ENCODE measurements at places on chromosomes 2 and 18.

DNA sequence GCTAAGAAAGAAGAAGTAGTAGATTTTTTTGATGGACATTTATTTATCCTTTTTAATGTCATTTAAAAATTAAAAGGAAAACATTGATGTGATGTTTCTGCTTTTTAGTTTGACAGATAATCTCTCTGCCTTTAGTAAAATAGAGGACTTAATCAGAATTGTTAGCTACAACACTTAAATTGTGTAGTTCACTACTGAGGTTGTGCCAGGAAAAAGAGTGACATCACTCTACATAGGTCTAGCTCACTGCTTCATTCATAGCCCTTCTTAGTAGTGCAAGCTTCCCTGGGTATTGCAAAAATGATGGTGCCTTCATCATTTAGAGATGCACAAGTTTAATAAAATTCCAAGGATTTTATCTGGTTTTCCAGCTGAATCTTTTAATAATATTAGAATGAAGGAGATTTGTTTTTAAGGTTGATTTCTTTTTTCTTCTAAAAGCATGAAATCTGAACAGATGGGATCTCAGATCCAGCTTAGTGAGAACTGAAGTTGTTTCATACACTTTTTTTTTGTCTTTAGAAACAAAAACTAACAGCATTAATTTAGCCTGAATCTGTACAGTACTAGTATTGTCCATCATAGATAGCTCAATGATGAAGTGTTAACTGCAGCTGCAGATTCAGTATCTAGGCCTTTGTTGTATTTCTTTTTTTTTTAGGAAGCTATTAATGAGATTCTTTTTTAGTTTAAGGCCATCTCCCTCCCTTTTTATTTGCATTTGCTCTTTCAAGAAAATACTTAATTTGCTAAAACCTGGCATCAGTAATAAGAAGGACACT lies 20.6 kb upstream of the TMEFF2 start:
- no peak for DNase-seq

GRCh38 chr18:50268022-50268747 lies 1.9 kb upstream of the CFAP53 start:
- DNase-seq = no peak

GRCh38 chr18:57837917-57838548 lies 34.9 kb upstream of the ATP8B1 start:
- no peak for DNase-seq

- no peak for DNase-seq
Observed at GRCh38 chr2:45130736-45131135, 121.5 kb upstream of the SIX2 start.

GRCh38 chr2:99597616-99598015 lies 107.8 kb upstream of the REV1 start:
- no peak for DNase-seq

- DNase-seq = peak; percentile 6
Observed at GRCh38 chr2:140526575-140526974, 1604.2 kb downstream of the LRP1B start.

DNA sequence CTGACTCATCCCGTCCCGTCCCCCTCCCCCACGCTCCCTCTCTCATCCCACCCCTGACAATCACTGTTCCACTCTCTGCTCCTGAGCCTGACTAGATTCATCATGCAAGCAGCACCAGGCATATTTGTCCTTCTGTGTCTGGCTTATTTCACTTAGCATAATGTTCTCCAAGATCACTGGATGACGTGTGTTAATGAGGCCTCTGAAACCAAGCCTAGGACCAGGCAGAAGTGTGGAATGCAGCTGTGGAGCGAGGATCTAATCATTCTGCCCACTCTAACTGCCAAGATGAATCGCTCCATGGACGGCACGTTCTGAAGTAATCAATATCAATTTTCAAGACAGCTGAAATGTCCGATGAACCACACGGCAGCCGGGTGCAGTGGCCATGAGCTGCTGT lies 122.4 kb upstream of the ZNF236 start:
- no peak for DNase-seq

DNA sequence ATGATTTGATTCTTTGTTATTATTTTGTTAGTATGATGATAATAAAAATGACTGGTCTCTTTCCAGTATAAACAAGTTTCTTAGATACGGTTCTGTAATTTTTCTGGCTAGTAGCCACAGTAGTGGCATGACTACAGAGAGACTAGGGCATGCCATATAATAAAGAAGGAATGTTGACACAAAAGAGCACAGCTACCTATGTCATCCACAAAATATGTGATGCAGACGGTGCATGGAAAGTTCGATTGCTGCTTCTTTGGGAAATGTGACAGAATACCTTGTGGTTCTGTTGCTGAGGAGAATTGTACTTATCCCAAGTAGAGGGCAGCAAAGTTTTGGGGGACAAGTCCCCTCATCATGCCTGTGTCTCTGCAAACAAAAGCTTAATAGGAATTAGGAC lies 26.1 kb upstream of the SETBP1 start:
- DNase-seq = peak; percentile 45

GRCh38 chr2:64049633-64050220 lies 30.5 kb upstream of the VPS54 start:
- DNase-seq = peak; percentile 26

- DNase-seq = no peak
Observed at GRCh38 chr2:147033044-147033443, 811.8 kb upstream of the ACVR2A start.

DNA sequence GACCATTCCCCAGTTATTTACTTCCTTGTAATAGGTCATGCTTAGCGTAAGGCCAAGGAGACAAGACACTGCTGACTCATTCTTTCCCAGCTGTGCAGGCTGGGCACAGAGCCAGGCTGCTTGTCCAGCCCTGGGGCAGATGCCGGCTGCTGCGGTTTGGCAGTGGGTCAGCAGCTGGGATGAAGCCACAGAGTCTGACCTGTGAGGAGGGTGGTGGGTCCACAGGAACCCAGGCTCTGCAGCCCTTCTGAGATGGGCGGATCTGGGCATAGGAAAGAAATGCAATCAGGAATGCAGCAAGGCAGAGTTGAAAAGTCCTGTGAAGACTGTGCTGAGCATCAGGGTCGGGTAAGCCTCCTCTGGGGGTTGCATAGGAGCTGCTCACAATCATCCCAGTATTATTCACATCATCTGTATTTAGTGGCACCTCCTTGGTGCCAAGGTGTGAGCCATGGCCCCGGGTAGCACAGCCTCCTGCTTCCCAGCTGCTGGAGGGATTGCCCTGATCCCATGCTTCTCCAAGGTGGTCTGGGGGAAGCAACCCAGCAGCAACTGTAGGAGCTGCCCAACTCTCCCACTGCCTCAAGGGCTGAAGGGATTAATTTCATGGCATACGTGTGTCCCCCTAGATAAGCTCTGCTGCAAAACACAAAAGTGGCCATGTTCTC lies 139.0 kb downstream of the DDX1 start:
- peak; percentile 52 for DNase-seq

GRCh38 chr18:77671456-77672167 lies 422.0 kb downstream of the GALR1 start:
- DNase-seq = no peak

DNA sequence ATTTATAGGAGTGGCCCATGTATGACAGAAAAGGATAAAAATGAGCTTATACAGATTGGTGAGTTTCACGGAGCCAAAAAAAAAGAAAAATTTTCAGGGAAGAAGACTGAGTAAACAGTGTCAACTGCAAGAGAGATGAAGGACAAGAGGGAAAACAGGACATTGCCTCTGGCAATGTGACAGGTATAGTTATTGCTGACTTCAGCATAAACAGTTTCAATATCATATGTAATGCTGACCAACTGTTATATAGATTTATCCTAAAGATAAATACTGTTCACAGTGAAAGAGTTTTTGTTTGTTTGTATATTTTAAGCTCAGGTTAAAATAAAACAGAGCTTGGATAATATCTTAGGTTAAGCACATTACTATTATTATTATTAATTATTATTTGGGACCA lies 98.0 kb upstream of the FSIP2 start:
- no peak for DNase-seq

DNA sequence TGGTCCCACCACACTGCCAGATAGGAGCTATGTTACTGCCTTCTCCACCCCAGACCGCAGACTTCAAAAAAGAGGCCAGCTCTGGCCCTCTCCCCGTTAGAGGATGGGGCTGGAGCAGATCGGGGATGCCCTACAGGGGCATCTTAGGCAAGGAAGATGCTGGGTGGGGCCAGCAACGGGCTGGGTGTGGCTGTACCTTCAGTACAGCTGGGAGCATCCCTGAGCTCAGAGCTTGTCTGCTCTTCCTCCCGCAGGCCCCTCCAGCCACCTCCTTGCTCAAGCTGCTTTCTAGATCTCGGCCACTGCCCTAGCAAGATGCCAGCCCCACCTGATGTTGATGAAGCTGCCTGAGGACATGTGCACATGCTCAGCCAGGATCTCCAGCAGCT lies 9.8 kb downstream of the PTPRN start:
- DNase-seq = no peak

DNA sequence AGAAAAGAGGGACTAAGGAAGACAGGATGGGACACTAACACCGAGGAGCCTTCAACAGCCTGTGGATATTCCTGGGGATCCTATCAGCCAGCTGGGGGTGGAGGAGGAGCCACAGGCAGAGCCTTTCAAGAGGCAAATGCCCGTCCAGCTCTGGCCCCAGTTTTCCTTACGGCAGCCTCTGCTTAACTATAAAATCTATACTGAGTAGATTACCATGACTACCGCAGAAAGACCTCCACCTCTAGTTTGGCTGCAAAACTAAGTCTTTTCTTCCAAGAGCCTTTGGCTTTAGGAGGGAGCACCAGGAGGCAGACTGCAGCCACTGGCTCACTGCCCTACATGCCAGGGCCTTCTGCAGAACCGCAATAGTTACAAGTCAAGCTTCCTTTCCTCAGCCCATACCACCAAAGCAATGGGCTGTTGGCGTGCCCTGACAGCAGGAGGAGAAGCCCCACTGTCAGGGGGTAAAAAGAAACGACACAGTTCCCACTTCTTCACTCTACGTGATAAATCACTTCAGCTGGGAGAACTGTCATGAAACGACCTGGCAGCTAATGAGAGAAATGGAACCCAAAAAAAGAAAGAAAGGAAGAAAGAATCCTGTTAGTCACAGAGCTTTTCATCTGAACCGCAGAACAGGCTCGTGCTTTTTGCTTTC lies 25.1 kb upstream of the CREB1 start:
- peak; percentile 78 for DNase-seq

GRCh38 chr2:241074901-241075540 lies 27.1 kb downstream of the MTERF4 start:
- DNase-seq = no peak

GRCh38 chr2:46117379-46117778 lies 179.8 kb upstream of the EPAS1 start:
- no peak for DNase-seq

- no peak for DNase-seq
Observed at GRCh38 chr2:103792042-103792441, 1030.2 kb downstream of the TMEM182 start.

DNA sequence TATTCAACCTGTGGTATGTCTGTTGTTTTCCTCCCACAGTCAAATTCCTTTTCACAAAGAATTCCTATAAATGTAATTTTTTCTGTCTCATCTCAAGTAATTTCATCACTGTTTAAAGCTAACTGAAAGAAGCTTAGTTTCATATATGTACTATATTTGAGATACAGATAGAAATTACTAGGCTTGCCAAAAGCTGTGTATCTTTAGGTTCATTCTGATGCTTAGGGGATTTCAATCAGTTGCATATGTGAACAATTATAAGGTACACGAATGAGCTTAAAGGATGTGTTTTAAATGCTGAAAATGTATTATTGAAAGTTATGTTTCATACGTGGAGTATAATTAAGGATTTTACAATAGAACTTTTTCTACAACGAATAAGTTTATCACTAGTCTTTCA lies 59.2 kb upstream of the DSG1 start:
- no peak for DNase-seq

DNA sequence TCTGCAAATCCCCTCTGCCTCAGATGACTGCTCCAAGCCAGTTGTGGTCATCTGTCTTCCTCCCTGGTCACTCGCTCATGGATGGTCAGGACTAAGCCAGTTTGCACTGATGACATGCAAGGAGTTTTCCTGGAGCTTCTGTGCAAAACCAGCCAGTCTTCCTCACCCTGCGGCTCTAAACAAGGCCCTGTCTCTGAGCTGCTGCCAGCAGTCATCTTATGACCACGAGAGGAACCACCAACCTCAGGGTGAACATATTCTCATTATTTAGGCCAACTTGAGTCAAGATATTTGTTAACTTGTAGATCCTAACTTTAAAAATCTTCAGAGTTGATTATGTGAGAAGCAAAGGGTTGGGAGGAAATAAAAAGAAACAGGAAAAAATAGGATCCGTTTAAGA lies 119.9 kb upstream of the CAB39 start:
- DNase-seq = no peak

DNA sequence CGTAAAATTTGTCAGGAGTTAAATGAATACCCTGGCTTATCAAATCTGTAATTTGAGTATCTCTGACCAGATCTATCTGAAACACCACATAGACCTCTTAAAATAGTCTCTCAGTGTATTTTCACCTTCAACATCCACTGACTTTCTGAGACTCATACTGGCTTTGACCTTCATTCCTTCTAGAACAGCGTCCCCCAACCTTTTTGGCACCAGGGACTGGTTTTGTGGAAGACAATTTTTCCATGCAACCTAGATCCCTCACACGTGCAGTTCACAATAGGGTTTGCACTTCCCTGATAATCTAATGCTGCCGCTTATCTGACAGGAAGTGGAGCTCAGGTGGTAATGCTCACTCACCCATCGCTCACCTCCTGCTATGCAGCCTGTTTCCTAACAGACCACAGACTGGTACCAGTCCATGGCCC lies 3.2 kb downstream of the NBAS start:
- no peak for DNase-seq

DNA sequence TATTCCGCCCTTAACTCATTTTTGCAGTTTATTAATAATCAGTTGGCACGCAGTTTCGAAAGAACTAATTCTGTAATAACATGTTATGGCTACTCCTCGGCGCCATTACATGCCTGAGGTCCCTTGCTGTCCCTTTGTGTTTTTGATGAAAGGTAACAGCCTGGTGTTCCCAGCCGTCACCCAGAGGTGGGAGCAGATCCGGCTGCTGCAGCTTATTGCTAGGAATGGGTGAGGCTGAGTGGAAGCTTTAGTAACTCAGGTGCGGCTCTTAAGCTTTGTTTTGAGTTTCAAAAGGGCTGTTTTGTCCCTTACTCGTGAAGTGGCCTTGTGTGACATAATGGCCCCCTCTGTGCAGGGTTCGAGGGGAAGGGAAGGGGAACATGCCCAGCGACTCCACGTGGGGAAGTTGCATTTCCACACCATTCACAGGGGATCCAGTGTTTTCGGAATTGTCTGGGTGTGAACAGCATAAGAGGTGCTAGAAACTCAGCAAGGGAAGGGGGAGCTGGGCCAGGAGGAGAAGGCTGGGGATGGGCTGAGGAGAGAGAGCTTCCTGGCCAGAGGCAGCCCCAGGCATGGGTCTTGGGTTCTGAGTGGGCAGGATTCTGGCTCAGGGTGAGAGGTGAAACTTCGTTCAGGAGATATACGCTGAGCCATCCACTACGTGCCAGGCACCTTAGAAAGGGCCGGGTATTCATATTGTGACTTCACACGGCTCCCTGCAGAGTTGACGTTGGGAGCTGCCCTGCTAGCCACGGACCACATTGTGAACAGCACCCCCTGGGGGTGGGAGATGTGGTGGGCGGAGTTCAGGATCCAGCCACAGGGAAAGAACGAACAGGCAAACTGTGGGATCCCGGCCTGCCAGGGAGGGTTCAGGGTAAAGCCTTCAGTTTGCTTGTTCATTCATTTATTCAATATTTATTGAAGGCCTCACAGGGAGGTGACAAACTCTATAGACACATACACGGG lies 84.4 kb downstream of the TGOLN2 start:
- DNase-seq = no peak

- DNase-seq = no peak
Observed at GRCh38 chr2:176435729-176436128, 166.5 kb downstream of the MTX2 start.

- DNase-seq = no peak
Observed at GRCh38 chr2:156907806-156908205, 349.7 kb upstream of the GALNT5 start.

- no peak for DNase-seq
Observed at GRCh38 chr2:129191530-129191929, 787.9 kb upstream of the RAB6C start.

Measured in fibroblast of skin of left biceps (primary cell).